ENCODE measurements at places on chromosomes 4 and X.

DNA sequence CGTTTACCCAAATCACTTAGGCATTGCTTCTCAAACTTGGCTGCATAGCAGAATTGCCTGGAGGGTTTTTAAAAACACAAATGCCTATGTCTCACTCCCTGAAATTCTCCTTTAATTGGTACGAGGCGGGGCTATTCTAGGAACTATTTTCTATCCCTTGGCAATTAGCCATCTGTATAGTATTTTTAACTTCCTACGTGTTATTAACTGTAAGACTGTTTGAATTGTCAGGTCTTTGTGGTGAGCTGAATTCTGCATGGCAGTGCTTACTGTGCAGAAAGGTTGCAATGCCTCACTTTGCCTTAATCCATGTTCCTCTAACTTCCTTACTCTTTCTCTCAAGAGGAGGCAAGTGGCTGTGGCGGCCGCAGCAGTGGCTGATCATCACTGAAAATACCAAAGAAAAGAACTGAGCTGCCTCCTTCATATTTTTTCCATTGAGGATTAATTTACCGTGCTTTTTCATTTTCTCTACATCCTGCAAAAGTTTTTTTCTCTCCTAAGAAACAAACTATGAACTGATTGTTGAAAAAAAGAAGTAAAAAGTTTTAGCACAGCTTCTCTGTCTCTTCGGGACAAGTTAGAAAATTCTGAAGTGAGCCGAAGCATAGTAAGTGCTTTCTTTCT lies at the start of gene SHROOM3:
SHROOM3 (plus strand) TSS at position 329 of the 627 bp plus-strand sequence. CDS start 824 bp downstream, outside the sequence.
- peak; percentile 20 for DNase-seq

GRCh38 chr4:83657336-83657735 lies 121.4 kb downstream of the GPAT3 start:
- DNase-seq, result no peak

GRCh38 chrX:31269914-31270313 lies 198.1 kb upstream of the FTHL17 start:
- DNase-seq, result no peak

- DNase-seq, result no peak
Observed at GRCh38 chr4:123877551-123877950, 481.0 kb downstream of the SPRY1 start.

- no peak for DNase-seq
Observed at GRCh38 chr4:142696334-142697122, 149.6 kb downstream of the INPP4B start.

DNA sequence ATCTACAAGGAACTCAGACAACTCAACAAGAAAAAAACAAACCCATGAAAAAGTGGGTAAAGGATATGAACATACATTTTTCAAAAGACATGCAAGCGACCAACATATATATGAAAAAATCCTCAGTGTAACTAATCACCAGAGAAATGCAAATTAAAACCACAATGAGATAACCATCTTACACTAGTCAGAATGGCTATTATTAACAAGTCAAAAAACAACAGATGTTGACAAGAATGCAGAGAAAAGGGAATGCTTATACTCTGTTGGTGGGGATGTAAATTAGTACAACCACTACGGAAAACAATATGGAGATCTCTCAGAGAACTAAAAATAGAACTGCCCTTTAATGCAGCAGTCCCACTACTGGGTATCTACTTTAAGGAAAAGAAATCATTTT lies 12.1 kb downstream of the NIPAL1 start:
- DNase-seq, result no peak

DNA sequence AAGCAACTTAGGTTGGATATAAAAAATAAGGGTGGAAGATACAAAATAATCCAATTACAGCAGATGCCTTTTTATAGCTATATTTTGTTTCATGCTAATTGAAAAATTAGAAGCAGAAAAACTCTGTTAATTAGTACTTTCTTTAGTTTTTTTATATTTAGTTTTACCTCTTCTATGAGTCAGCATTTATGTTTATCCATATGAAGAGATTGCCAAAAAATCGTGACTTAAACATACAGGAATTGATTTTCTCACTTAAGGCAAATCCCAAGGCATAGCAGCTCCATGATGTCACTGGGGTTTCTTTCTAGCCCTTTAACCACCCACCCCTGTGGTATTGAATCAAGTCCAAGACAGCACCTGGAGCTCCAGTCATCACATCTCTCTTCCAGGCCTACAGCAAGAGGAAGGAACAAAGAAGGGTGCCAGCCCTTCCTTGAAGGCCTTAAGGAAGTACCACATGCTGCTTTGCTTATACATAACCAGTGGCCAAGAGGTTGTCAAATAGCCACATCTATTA lies 365.8 kb upstream of the TENM3 start:
- peak; percentile 72 for DNase-seq

- DNase-seq, result no peak
Observed at GRCh38 chrX:40877887-40878286, 142.5 kb upstream of the MED14 start.

DNA sequence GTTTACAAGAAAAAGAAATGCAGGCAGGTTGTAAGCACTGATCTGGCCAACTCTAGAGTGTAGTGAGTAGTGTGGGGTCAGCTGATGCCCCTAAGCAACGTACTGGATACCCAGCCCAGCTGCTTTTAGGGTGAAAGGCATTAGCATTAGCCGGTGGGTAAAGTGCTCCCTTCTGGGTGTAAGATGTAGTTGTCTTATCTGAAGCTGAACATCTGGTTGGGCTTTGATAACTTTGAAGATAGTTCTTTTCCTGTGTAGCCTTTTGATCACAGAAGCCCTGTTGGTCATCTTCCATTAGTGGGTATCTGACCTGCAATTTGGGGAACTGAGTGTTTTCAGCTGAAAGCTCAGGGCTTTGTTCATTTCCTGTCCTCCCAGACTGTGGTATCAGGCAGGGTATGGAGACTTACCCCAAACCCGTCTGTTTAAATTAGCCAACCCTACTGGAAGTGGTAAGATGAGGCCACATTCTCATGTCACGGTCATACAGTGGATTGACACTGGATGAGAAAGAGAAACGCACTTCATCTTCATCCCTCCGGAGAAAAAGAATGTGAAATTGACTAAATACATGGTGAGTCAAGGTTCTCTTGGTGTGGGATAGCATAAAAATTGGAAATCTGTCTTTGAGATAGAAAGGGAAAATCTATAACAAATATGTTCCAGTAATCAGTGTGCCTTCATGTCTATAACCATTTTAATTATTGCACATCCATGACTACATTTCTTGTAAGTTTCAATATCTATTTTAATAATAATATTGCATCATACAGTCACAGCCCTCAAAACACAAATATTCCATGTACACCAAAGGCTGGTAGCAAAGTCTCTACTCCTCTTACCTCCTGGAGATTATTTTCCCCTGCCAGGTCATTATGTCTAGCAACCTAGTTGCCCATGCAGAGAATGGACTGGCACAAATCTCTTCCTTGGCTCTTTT lies 8.7 kb downstream of the RHOH start:
- DNase-seq, result no peak

GRCh38 chr4:91746551-91746950 lies 557.2 kb upstream of the GRID2 start:
- DNase-seq, result no peak

- no peak for DNase-seq
Observed at GRCh38 chrX:39689376-39690104, 408.2 kb downstream of the BCOR start.

GRCh38 chrX:20265221-20265725 lies 1.4 kb downstream of the RPS6KA3 start:
- DNase-seq, result peak; percentile 24
